ENCODE measurements at places on chromosomes 1 and 21.

DNA sequence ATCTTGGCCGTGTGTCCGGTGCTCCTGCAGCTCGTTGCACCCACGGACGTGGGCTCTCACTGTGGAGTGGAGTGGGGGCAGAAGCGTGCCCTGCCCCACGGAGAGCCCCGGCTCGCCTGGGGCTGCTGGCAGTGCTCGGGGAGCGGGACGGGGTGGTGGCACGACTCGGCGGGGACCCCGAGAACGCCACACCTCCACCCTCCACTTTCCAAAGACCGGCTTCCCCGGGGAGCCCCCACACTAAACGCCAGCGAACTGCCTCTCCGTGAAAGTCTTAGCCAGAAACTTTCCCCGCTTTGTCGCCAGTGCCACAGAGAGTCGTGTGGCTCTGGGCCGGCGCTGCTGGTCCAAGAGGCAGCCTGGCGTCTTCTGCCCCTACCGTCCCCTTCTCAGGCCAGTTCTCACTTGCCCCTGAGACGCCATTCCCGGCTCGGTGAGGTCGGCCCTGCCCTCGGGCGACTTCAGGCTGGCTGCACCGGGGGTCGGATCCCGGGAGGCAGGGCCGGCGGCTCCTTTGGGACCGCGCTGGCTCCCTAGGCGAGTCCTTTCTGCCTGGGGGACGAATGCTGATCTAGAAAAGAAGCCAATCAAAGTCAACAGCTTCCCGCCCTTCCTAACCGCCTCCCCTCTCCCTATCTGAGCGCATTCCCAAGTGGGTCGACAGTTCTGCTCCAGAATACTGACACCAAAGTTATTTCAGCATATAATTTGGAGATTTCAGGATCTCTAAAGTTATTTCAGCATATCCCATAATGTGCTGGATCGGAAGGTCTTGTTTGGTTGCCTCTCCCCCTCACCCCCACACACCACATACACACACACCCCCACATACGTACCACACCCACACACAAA, 2.6 kb upstream of the SAMD13 start:
- DNase-seq: peak; percentile 55

DNA sequence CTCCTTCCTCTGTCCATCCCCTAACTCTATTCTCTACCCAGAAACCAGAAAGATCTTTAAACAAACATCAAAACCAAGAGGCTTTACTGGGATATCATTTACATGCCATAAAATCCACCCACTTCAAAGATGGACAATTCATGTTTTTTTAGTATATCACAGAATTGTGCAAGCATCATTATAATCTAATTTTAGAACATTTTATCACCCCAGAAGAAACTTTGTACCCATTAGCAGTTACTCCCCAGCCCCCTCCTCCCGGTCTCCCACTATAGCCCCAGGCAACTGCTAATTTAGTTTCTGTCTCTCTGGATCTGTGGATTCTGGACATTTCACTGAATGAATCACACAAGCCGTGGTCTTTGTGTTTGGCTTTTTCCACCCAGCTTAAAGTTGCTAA, 4.8 kb upstream of the SELENON start:
- DNase-seq: no peak

DNA sequence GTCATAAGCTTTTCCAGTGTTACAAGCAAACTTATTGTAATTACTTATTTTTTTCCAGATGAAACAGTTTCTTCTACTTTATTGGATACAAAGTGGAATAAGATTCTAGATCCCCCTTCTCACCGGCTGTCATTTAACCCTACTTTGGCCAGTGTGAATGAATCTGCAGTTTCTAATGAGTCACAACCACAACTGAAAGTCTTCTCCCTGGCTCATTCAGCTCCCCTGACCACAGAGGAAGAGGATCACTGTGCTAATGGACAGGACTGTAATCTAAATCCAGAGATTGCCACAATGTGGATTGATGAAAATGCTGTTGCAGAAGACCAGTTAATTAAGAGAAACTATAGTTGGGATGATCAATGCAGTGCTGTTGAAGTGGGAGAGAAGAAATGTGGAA, 95.5 kb downstream of the ZFYVE9 start:
- no peak for DNase-seq

GRCh38 chr1:8754247-8754650, 63.2 kb downstream of the RERE start:
- DNase-seq: no peak

DNA sequence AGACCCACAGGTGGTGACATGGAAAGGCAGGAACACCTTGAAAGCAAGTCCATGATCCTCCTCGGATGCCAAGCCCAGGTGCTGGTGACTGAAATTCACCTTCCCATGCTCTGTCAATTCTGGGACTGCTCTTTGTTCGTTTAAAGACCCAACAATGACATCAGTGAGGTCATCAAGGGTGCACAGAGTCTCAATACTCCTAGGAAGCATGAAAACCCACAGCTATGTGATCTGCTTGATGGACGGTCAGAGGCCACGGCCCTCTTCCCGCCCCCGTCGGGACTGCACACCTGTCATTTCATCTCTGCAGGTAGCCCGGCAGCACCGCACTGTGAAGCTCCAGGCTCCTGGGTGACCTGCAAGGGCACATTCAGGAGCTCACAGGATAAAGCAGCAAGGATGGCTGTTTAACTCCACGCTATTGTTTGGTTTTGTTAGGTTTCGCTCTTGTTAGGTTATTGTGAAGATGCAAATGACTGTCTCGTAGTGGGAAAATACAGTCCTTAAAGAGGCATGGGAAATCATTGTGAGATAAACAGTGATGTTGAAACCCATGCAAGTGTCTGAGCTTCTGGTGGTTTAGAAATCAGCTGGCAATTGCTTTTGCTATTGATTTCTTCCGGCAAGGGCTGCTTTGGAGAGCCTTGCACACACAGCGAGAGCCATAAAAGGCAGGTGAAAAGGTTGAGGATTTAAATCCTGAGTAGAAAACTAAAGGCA, 124.8 kb upstream of the AJAP1 start:
- no peak for DNase-seq

- DNase-seq: no peak
Measured at GRCh38 chr21:26124421-26124833, 46.1 kb downstream of the APP start.

DNA sequence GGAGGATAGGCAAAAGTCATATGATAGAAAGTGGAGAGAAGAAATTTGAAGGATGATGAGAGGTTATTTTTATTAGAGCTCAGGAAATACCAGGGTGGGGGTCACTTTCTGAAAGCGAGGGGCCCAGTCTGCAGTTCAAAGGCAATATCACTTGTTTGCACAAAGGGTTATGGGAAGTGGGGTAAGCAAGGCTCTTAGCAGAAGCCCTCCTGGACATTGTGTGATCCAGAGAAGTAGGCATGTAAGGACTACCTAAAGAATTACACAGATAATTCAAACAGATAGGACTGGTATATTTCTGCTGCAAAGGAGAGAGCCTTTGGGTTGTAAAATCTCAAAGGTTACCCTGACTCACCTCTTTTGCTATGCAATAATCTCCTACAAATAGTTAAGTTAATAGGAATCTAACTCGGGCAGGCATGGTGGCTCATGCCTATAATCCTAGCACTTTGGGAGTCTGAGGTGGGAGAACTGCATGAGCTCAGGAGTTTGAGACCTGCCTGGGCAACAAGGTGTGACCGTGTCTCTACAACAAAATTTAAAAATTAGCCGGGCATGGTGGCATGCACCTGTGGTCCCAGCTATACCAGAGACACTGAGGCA, 25.2 kb upstream of the PRRC2C start:
- no peak for DNase-seq

DNA sequence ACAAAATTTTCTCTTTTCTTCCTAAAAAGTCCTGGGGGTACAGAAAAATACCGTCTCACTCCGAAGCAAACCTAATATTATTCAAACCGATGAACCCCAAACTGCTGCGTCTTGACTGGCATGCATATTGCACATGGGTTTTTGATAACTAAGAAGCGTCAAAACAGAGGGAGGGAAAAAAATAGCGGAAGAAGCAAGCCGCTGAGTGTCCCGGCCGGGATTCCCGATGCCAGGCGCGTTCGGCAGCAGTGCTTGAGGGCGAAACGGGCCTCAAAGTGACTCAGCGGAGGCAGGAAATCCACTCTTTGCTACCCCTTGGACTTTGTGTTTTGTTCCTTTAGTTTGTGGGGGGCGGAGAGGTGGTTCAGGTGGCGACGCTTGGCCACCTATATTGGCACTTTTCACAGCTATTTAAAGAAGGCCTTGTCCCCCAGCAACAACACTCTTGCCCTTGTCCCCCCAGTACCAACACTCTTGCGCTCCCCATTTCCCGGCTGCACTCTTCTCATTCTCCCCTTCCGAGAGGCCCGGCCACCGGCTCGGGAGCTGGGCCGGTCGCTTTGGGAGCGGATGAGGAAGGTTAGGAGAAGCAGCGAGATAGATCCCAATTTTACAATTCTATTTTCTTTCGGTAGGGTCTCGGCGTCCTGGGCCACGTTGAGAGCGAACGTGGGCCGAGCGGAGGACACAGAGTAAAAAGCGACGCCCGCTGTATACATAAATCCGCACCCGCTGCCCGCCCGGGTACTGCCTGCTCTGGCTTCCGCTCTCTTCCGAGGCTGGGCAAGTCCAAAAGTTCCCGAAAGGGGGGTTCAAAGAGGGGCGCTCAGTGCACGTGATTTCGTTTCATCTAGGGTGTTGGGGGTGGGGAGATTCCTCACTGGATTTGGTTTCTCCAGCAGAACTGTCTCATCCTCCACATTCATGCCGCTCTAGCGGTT, 2.5 kb downstream of the LMX1A start:
- DNase-seq: no peak

- no peak for DNase-seq
Measured at GRCh38 chr1:154501423-154502065, 475 bp upstream of the TDRD10 start.

DNA sequence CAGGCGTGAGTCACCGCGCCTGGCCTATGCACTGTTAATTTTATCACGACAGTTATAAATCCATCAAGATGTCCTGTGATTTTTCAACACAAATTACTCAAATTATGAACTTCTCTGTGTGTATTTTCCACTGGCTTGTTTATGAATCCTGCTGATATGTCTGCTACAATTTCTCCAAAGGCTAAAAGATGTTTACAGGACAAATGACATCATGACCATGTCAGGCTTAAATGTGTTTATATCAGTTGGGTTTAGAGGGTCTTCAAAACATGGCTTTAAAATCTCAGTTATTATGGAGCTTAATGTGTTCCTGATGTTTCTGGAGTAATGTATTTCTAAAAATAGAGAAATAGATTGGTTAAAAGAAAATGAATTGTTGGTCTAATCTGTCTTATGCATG, 44.0 kb upstream of the ERG start:
- no peak for DNase-seq

GRCh38 chr1:193438771-193439170, 252.4 kb upstream of the B3GALT2 start:
- no peak for DNase-seq

GRCh38 chr1:6223617-6224016, 12.1 kb downstream of the ICMT start:
- no peak for DNase-seq

- no peak for DNase-seq
Measured at GRCh38 chr1:26570287-26570686, 40.7 kb downstream of the RPS6KA1 start.

DNA sequence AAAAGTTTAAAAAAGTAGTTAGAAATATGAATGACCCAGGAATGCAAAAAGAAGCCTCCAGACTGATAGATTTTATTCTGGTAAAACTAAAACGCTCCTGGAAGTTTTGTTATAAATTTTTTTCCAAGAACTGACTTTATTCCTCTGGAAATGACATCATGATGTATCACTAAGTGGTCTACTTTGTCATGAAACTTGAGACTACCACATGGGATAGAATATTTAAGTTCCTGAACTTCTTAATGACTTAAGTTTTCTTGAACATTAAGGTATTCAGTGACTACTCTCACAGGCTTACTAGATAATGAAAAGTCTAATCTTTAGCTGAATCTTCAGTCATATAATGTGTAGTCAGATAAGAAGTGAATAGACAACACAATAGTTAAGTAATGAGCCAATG, 842.2 kb downstream of the USP25 start:
- no peak for DNase-seq

DNA sequence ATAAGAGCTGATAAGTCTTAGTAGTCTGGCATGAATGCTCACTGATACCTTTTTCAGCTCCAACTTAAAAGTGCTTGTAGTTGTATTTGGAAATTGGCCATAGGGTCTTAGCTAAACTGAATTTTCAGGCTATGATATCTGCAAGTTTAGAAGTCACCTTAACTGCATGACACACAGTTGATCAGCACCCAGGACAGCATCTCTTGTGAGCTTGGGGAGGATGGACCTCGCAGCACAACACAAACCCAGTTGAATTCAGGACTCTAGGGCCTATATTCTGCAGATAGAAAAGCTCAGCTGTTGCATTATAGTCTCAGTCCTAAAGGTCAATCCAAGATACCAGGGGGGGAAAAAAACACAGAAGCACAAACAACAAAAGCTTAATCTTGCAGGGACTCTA, 394.3 kb downstream of the KCNH1 start:
- DNase-seq: no peak
